ENCODE measurements at places on chromosomes 1 and 21.

- DNase-seq: no peak
These were observed 9.4 kb downstream of the ZC3H12A start for GRCh38 chr1:37483785-37484184.

DNA sequence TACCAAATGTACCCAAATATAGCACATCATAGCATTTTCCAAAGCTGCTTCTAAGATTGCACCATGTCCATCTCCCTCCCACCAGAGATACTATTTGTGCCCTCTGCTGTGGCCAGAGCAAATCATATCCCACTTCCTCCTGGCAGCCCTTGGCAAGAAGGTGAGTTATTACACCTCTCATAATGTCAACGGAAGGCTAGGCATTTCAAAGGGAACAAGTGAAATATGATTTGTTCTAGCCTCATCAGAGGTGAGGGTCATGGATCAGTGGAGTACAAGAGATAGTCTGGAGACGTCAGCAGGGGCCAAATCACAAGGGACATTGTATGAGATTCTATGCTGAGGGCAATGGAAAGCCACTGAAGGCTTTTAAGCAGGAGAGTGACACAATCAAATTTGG, 90.2 kb upstream of the BCAR3 start:
- DNase-seq: no peak

GRCh38 chr21:45146801-45147200, 72.4 kb downstream of the ADARB1 start:
- DNase-seq: no peak

DNA sequence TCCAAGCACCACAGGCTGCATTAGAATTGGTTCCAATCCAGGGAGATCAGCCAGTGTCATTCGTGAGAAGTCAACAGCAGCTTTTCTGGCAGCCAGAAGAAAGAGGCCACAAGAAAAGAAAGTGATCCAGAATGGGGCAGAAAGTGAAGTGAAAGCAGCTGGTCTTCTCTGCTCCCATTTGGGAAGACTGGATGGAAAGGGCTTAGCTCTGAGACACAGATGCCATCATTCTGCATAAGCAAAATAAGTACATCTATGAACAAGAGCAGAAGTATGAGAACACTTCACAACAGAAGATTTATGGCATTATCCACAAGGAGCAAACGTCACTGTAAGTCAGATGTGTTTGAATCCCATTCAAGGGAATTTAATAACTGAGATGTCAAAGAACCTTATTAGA, 326.5 kb upstream of the ESRRG start:
- no peak for DNase-seq

DNA sequence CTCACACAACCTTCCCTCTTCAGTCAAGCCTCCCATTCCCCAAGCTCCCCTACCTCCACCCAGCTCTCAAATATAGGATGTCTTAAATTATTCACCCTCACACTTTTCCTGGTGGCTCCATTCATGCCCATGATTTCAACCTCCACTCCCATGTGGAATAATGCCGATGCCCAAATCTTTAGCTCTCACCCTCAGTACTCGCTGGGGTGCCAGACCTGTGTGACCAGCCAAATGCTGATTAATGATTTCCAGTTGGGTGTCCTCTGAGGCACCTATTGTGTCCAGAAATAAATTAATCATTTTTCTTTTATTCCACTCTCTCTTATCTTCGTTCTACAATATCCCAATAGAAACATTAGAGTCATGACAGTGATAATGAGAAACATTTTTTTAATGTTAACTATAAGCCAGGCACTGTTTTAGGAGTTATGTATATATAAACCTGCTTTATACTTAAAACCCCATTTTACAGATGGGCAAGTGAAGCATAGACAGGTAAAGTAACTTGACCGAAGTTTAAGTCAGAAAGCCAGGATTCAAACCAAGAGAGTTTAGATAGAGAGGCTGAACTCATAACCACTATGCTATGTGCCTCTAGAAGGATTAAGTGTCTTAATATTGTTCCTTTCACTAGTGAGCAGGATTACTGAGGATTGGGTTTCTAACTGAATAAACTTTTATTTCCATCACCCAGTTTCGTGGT, 209.7 kb downstream of the DUSP10 start:
- DNase-seq: no peak

DNA sequence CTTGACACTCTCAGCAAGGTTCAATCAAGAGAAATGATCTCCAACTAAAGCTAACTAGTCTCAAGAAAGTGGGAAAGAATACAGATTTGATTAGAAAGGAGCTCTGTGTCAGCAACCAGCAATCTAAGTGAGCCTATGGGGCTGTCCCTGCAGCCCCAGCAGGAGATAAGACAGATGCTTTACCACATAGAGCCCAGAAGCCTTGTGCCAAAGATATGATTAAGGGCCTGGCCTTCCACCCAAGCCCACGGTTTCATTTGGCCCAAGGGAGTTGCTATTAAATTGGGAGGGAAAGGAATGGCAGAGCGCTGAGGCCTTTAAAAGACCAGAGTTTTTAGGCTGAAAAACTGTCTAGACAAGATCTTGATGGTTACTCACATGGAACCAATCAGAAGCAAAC, 74.8 kb downstream of the HLCS start:
- no peak for DNase-seq

- DNase-seq: no peak
These were observed 32.1 kb downstream of the KRTAP10-1 start for GRCh38 chr21:44507673-44508425.

DNA sequence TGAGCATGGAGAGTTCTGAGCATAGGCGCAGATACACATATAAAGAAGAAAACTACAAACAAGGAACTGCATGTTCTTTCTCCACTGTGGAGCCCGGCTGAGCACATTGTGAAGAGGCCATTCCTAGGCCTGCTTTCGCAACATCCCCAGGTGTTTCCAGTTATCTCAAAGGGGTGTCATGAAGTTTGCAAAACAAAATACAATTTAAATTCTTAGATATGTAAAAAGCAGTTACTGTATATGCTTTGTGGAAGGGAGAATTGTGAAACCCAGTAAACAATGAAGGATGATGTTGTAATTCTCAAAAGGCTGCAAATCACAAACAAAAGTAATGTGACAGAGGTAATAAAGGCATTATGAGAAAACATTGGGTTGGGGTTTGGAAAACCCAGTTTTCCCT, 98.6 kb upstream of the ZNF644 start:
- no peak for DNase-seq

GRCh38 chr1:179785031-179785431, 41.9 kb downstream of the FAM163A start:
- no peak for DNase-seq

- no peak for DNase-seq
These were observed 35.5 kb downstream of the HSD3B1 start for GRCh38 chr1:119542492-119542946.

DNA sequence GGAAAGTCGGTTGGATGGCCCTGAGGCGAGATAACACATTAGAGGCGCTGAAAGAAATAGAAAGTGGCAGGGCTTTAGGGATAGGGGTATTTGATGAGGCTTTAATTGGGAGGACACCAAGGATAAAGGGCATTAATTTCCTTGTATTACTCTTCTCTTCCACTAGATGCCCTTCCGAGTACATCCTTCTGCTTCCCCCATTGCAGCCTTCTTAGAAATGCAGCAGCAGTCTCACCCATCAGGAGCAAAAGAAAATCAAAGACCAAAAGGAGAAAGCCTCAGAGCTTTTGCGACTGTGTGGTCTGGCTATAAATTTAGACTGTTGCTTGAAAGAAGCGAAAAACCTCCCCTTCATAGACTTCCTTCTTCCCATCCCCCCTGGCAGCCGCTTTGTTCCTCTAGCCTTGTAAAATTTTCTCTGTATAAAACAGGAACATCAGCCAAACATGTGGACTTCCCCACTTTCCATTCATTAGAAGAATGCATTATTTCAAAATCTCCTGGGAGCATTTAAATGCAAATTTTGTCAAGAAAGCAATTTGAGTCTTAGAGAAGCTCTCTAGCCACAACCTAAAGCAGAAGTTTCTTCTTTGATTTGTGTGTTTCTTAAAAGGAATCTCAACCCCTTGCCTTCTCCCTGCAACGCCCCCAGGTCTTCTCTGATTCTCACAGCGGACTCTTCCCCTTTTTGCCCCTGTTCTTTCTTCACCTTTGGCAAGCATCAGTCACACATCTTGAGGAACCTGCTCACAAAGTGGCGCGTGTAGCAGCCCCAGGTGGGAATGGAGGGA, 76.6 kb downstream of the NDUFS5 start:
- DNase-seq: peak; percentile 22
